ENCODE measurements at places on chromosomes 11 and 22. TPM values are rescaled to one million over a fixed set of nuclear protein-coding genes. Genes with fewer than 3 reads are reported as not detected.

Gene SPI1
- not detected for total RNA-seq

Gene KRTAP5-10
- not detected for total RNA-seq

Gene MPZL3
- total RNA-seq, result 6.9 TPM

Gene SUSD2
- total RNA-seq, result 3.1 TPM
